ENCODE measurements at places on chromosomes 5 and 9.

DNA sequence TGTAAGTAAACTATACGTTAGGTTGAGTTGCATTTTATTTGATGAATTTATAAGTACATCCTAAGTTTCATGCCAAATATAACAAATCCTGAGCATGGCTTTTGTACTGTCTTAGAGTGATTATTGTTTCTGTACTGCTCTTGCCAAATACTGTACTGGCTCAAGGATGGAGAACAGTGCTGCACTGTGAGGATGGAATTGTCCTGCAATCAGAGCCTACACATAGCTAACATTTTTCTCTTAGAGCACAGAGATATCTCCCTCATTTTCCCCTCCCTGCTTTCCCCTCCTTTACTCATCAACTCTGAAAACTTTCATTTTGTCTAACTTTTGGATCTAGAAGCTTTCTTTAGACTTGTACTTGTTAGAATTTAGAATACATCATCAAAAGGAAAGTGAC lies 28.3 kb downstream of the LRRC70 start:
- DNase-seq: no peak

- DNase-seq: no peak
Measured at GRCh38 chr9:87643107-87643650, 82.7 kb upstream of the CTSL start.

GRCh38 chr5:139638090-139638735 lies 9.9 kb upstream of the CXXC5 start:
- peak; percentile 77 for DNase-seq

- DNase-seq: no peak
Measured at GRCh38 chr5:131281133-131281867, 17.4 kb downstream of the CDC42SE2 start.

- no peak for DNase-seq
Measured at GRCh38 chr9:117135501-117136098, 279.3 kb downstream of the ASTN2 start.

DNA sequence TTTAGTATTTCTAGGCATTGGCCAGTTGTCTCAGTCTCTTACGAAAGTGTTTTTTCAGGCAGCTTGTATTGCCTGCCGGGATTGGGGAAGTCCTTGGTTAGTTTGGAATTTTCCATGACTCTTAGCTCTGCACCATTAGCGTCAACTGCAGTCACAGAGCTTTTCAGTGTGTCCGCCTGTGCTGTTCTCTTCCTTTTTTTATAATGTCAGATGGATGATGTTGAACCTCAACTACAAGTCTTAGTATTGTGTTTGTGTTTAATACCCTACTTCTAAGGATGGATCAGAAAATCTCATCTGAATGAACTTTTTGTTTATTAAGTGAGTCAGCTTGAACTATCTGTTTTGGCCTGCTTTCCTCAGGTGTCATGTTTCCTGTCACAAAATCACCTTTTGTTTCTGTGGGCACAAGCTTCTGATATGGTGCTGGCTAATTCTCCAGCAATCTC lies 33.1 kb downstream of the ATP6V0E1 start:
- no peak for DNase-seq

- no peak for DNase-seq
Measured at GRCh38 chr9:93205045-93205768, 21.3 kb downstream of the WNK2 start.

DNA sequence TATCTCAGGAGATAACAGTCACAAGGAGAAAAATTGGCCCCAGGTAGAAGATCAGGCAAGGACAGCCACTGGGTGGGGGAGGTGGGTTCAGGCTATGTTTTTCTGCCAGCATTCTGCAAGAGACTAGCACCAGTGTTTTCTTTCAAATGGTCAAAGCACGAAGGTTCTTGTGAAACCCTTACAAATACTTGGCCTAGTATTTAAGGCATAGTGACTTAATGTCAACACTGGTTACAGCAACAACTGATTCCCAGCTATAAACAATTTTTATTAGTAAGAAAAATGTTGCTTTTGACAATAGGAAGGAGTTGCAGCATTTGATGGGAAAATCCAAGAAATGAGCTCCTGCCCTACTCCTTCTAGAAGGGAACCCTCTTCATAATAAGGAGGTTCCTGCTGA lies 349.6 kb downstream of the SLIT3 start:
- DNase-seq: no peak

DNA sequence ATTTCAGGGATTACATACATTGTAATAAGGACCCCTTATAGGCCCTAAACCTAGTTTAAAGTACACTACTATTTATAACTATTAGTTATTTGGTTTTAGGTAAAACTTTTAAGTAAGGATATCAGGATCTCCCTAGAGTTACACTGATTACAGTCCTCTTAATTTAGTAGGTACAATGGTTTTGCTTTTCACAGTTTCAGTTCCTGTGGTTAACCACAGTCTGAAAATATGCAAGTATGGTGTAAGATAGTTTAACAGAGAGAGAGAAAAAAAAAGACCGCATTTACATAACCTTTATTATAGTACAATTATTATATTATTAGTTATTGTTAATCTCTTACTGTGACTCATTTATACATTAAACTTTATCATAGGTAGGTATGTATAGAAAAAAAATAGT lies 725.3 kb upstream of the PTPRD start:
- no peak for DNase-seq
